Activated CD4-positive, alpha-beta T cell treated with anti-CD3 and anti-CD28 coated beads for 1 hour (primary cell): ENCODE measurements at places on chromosomes 11 and 22.

DNA sequence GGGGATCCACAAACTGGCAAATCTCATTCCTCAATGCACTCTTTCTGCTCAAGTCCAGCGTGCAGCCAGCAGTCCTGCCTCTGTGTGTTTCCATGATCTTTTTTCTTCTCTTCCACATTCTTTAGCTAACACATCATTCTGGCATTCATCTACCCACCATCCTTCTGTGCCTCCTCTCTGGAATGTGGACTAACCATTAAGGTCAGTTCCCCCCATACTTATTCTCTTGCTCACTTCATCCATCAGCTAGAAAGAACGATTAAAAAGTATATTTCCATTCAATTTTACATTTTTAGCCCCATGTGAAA is 7.8 kb downstream of the KIRREL3 start:
- no peak for DNase-seq

DNA sequence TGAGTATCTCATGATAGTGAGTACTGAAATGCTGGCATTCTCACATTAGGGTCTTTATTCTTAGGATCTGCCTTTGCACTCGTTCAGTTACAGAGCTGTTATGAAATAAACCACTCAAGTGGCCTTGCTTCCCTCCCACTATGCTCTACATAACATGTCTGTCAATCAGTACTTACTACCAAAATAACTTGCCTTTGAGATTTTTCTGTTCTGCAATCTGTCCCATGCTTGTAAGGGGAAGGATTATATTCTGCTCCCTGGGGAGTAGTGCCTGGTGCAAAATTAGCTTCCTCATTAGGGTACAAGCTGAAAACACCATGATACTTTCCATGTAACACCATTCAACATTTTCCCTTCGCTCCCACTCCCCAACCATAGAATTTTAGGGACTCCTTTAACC is 1.9 kb upstream of the GRAP2 start:
- no peak for DNase-seq

- no peak for DNase-seq
Observed at GRCh38 chr11:115425250-115425649, 79.0 kb downstream of the CADM1 start.

- no peak for DNase-seq
Observed at GRCh38 chr11:33885338-33886005, 6.4 kb downstream of the LMO2 start.

DNA sequence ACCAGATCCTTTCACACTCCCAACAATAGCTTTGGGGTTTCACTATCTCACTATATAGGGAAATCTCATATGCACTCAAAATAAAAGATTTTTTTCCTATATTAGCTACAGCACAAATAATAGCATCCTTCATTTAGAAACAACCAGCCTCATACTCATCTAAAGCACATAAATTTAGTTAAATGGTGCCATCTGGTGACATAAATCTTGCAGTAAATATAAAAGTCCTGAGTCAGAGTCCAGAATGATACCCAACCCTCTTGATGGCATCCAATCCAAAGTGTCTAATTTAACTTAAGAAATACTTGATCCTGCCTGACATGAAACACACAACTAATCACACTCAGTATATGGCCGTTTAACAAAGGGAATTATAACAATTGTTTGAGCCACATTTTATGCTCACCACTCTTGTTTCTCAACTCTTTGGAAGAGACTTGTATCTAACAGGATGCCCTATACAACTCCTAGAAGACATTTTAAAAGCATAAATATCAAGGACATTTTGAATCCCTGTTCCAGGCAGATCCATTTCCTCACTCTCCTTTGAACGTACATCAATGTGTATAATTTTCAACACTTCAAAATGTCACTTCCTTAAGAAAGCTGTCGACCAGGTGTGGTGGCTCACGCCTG is 36.2 kb downstream of the DLG2 start:
- DNase-seq = no peak

GRCh38 chr11:76598426-76598839 is 72.1 kb downstream of the LRRC32 start:
- DNase-seq = peak; percentile 6

GRCh38 chr11:109864151-109864661 is 229.0 kb upstream of the ZC3H12C start:
- DNase-seq = no peak

DNA sequence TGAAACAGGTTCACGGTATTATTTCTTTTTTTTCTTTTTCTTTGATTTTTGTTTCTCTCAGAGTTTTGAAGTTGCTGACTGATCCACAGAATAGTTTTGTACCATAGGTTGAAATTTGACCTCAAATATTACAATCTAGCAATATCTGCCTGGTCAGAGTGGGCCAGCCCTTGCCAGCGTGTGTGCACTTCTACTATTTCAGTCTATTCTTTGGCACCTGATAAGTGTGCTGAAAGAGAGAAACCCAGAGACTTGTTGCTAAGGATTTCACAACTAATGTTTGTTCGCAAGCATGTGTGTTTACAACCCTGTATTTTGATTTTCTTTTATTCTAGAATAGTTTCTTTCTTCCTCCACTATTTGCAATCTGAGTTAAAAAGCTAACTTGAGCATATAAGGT is 1125.2 kb upstream of the CNTN5 start:
- no peak for DNase-seq

DNA sequence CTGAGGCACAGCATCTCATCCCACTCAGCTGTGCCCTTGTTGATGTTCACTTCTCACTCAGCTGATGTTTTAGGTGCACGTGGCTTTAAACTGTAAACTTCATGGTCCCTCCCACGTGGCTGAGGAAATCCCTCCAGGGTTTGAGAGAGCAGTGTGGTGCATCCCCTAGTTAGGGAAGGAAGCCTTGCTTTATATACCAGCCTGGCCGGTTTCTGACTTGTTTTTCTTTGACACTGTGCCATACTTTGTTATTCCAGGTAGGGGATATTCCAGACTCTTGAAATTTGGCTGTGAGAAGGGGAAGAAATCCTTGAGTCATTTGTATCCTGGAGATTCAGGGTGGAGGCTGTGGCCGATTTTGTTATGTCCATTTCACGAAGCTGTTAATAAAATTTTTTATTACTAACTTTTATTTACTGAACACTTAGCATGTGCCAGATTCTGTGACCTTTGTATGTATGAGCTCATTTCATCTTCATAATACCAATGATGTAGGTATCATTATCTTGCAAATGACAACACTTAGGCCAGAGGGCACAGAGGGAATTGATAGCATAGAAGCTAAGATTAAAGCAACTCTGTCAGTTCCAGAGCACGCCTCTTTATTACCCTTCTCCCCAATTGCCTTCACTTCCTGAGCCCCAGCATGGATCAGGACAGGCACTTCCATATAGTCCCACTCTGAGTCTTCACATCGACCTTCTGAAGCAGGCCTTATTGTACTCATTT is 116.6 kb downstream of the NAV2 start:
- no peak for DNase-seq

GRCh38 chr11:40235841-40236240 is 1223.6 kb downstream of the LRRC4C start:
- no peak for DNase-seq

- DNase-seq = no peak
Observed at GRCh38 chr11:113113801-113114704, 152.8 kb downstream of the NCAM1 start.

DNA sequence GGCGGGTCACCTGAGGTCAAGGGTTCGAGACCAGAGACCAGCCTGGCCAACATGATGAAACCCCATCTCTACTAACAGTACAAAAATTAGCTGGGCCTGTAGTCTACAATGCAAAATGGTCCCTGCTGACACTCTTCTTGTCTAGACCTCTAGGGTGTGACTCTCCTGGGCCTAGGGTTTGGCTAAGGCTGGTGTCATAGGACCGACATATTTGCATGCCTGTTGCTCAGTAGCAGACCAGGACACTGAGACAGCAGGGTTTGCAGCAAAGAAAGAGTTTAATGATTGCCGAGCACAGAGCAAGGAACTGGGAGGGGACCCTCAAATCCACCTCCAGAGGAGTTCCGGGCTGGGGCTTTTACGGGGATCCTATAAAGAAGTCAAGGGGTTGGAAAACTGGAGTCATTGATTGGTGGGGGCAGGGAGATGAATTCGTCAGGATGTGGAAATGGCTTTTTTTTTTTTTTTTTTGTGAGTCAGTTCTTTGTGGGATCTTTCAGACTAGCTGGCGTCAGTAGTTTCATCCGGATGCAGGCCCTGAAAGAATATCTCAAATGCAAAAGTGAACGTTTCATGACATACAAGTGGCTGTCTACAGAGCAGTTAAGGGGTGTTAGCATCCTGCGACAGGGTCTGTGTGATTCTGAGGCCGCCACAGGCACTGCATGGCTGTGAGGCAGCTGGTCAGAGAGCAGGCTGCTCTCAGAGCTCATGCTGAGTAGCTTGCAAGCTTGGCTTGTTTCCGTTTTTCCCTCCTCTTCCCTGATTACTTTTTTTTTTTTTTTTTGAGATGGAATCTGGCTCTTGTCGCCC is 27.2 kb upstream of the A4GALT start:
- DNase-seq = no peak

DNA sequence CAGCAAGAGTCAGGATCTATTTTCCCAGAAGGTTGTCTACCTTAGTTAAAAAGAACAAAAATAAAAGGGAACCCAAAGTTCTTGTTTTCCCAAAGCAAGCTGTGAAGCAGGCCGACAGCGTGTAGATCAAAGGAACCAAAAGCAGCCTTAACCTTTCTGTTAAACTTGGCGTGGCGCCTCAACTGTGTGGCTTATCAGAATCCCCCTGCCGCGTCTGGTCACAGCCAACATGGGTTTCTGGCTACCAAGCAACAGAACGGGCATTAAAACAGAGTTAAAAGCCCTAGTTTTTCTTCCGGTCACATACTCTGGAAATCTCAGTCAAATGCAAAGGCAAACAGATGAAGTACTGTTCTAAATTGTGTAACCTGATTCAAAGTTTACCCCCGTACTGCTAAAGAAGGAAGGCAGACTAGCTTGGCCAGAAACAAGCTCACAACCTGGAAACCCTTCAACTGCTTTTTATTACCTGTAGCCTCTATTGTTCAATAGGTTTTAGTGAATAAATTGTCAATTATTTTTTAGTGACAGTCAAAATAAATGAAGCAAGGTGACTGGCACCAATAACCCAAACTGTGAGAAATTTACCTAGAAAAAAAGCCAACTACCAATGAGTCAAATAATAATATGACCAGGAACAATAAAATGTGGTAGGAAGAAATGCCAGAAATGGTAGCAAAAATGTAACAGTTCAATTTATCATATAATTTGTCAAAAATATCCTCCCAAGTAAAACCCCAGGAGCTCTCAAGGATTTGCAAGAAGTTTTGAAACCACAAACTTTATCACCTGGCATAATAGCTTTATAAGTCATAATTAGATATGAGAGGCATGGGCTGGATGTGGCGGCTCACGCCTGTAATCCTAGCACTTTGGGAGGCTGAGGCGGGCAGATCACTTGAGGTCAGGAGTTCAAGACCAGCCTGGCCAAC is 21.4 kb downstream of the CHKA start:
- DNase-seq = peak; percentile 12

GRCh38 chr11:33718440-33718839 is 17.8 kb downstream of the CD59 start:
- no peak for DNase-seq

DNA sequence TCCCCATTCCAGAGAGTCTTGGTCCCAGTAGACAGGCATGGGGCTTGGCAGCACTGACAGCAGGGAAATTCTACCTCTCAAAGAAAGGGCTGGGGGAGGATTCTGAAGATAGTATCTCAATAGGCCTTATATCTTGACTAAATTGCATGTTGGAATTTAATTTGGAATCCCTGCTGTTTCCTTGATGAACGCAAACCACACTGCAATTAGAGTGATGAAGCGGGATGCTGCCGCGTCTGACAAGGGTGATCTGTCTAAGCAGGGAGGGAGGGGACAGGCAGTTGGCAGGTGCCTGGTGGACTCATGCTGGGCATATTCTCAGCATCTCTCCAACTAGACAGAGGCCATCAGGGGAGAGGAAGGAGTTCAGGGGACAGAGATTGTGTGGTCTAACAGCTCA is 48.4 kb downstream of the COMMD9 start:
- no peak for DNase-seq

- no peak for DNase-seq
Observed at GRCh38 chr11:12234221-12234620, 123.8 kb downstream of the MICAL2 start.

- no peak for DNase-seq
Observed at GRCh38 chr11:78612721-78613377, 38.2 kb upstream of the NARS2 start.

GRCh38 chr11:44804449-44805437 is 78.0 kb downstream of the TSPAN18 start:
- DNase-seq = no peak

DNA sequence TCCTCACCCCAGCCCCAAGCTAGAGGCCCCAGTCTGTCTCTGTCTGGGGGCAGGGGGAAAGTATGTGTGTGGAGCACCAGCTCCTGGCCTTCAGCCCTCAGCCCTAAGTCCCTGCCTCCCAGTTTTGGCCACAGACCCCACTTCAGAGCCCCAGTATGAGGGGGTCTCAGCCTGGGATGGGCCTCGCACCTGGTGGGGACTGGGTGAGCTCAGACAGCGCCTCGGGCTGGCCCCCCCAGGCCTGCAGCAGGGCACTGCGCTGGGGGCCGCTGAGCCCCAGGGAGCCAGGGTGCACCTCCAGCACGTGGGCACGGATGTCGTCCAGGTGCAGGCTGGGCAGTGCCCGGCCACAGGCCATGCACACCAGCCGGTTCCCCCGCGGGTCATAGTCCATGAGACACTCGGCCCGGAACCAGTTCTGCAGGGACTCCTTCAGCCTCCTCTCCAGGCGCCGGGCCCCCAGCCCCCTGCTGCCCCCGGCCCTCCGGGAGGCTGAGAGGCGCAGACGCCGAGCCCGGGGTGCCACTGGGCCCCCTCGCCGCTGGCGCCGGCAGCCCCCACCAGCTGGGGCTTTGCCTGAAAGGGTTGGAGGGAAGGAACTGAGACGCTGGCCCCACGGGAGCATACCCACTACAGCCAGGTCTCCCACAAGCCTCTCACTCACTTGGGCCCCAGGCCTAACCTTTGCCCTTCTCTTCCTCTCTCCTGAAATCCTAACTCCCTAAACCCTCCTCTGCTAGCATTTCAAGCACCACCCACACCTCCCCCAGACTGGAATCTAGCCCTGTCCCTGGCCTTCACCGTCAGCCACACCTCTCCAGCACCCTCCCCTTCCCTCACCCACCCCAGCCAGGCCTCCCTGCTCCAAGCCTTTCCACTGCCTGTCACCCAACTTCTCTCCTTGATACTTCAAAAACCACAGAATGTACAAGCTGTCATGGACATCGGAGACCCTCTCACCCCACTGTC is 3.6 kb downstream of the ZFTA start:
- DNase-seq = no peak

DNA sequence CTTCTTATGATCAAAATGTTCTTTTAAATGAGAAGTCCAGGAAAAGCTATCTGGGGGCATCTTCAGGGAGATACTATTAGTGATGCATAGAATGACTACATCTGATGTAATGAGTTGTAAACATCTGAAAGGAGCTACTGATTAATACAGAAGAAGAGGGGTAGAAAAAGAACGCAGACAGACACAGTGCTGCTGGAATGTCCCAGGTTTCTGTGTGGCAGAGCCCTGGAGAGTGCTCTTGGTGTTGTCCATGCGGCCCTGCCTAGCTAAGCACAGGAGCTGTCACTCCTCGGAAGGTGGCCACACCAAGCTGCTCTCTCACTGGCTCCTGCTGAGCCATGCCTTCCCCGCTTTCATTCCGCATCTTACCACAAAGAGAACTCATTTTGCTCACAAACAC is 768.8 kb downstream of the OPCML start:
- no peak for DNase-seq

GRCh38 chr22:30056015-30056414 is 24.2 kb upstream of the HORMAD2 start:
- no peak for DNase-seq
